ENCODE measurements at places on chromosomes 6 and 20. TPM values are rescaled to one million over a fixed set of nuclear protein-coding genes. Genes with fewer than 3 reads are reported as not detected.

DNA sequence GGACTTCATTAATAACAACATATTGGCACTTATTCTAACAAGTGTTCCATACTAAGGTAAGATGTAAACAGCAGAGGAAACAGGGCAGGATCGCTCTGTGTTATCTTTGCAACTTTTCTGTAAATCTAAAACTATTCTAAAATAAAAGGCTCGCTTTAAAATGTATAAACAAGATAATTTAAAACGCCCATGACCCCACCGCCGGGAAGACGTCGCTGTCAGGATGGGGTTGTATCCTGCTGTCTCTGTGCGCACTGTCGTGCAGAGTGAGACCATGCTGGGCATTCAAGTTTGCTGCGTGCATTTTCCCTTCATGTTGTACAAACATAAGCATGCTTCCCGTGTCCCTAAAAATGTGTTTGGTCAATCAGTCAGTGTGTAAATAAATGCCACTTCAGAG lies 255.7 kb downstream of the CDH4 start:
- no peak for DNase-seq
- H3K27ac ChIP-seq = no peak overlapping the region
- no peaks in the 10 kb centered on the region for H3K36me3 ChIP-seq
- H3K27me3 ChIP-seq = peaks cover 2% of the 10 kb centered on the region
- peaks cover 4% of the 10 kb centered on the region for H3K4me1 ChIP-seq
- H3K4me3 ChIP-seq = no peak overlapping the region

DNA sequence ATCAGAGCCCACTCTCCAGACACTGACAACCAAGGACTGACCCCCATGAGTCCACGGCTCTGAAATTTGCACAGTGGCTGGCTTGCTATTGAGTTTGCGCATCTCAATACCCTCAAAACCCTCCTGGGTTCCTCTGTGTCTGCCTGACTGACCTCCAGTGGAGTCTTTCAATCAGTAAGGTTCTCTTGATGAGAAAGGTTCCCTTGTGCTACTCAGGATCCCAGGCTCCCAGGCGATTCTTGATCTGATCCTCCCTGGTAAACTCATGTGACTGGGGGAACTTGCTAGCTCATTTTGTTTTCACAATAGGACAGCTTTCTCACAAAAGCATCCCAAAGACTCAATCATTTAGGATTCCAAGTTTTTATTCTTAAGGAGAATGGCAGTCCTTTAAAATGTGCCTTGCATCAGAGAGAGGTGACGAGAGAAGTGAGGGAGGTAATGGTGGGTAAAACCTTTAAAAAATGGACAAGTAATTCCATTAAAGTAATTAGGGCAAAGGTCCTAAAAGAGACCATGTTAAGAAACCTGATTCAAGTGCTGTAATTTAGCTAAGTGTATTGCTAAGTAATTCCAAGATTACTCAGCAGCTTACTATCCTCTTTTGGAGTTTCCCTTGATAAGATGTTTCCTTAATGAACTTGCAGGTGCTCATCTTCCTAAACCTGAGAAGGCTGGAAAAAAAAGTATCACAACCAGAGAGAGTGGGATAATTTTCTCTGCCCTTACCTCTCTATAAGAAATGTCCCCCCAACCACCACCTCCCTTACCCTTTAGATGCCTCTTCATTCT lies 304.7 kb upstream of the SGK1 start:
- H3K4me3 ChIP-seq = no peak overlapping the region
- H3K27ac ChIP-seq = no peak overlapping the region
- no peaks in the 10 kb centered on the region for H3K4me1 ChIP-seq

- no peak overlapping the region for H3K4me3 ChIP-seq
- H3K27ac ChIP-seq = peak overlapping the region; percentile 3
- peak; percentile 21 for DNase-seq
- H3K27me3 ChIP-seq = no peaks in the 10 kb centered on the region
- peaks cover 4% of the 10 kb centered on the region for H3K4me1 ChIP-seq
Observed at GRCh38 chr6:24140591-24140990, 14.6 kb downstream of the NRSN1 start.

DNA sequence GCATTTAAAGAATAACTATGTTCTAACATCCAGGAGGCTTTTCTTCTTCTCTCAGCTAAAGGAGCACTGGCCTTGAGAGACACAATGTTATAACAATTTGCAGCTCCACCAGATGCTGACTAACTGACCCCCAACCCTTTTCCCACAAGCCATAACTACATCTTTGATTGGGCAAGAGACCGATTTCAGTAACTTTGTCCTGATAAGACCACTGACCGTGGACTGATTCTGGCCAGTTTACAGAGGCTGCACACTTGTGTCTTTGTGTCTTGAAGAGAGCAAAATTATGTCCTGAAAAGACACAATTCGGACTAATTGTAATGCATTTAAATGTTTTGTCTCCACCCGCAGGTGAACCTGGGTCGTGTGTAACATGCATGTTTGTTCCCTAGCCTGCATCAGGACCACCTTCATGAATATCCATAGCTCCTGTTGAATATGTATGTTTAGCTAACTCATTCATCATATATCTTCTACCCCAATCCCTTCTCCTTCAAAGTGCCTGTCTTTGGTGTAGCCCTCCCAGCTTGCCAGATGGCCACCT lies 22.3 kb downstream of the ABRACL start:
- no peaks in the 10 kb centered on the region for H3K27me3 ChIP-seq
- no peak overlapping the region for H3K27ac ChIP-seq
- no peaks in the 10 kb centered on the region for H3K36me3 ChIP-seq
- H3K4me3 ChIP-seq = no peak overlapping the region

GRCh38 chr20:16752082-16752481 lies 3.9 kb downstream of the OTOR start:
- H3K27me3 ChIP-seq = peaks cover 6% of the 10 kb centered on the region
- no peak for DNase-seq
- no peak overlapping the region for H3K27ac ChIP-seq
- H3K36me3 ChIP-seq = no peaks in the 10 kb centered on the region
- H3K4me3 ChIP-seq = no peak overlapping the region

- no peak overlapping the region for H3K4me3 ChIP-seq
- no peaks in the 10 kb centered on the region for H3K27me3 ChIP-seq
- no peaks in the 10 kb centered on the region for H3K36me3 ChIP-seq
- H3K4me1 ChIP-seq = peaks cover 9% of the 10 kb centered on the region
- peak; percentile 29 for DNase-seq
Observed at GRCh38 chr6:24522228-24523176, 27.7 kb downstream of the ALDH5A1 start.

DNA sequence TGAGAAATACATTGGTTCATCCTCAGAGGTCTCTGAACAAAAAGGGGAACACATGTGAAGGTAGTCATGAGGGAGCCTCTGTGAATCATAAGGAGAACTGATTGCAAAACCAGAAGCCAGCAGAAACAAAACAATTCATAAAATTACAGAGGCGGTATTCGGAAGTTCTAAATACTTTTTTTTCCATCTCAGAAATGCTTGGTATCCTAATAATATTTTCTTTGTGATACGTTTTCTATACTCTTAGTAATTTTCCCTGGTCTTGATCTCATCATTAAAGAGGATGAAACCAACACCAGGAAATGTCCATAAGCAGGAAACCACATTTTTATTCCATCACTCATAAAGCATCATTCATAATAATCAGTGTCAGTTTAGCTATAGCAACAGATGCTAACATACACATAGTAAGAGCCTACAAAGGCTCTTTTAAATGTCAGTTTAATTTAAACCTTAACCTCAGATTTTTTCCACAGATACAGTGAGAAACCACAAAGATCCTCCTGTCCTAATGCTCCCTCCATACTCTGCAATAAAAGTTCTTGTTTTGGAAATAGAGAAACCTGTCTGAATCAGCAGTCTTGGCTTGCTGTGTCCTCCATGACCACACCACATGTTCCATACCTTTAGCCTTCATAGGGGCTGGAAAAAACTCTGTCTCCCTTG lies 29.2 kb downstream of the SGK1 start:
- no peaks in the 10 kb centered on the region for H3K4me1 ChIP-seq
- H3K27me3 ChIP-seq = peaks cover 3% of the 10 kb centered on the region
- H3K27ac ChIP-seq = no peak overlapping the region
- no peaks in the 10 kb centered on the region for H3K36me3 ChIP-seq

- no peak overlapping the region for H3K4me3 ChIP-seq
- no peaks in the 10 kb centered on the region for H3K4me1 ChIP-seq
- H3K27me3 ChIP-seq = no peaks in the 10 kb centered on the region
Observed at GRCh38 chr6:150418827-150419594, 50.2 kb downstream of the IYD start.

GRCh38 chr20:2671977-2672376 lies 8.0 kb upstream of the IDH3B start:
- DNase-seq = no peak
- H3K27ac ChIP-seq = no peak overlapping the region
- H3K36me3 ChIP-seq = no peaks in the 10 kb centered on the region
- no peak overlapping the region for H3K4me3 ChIP-seq
- H3K27me3 ChIP-seq = peaks cover 6% of the 10 kb centered on the region

DNA sequence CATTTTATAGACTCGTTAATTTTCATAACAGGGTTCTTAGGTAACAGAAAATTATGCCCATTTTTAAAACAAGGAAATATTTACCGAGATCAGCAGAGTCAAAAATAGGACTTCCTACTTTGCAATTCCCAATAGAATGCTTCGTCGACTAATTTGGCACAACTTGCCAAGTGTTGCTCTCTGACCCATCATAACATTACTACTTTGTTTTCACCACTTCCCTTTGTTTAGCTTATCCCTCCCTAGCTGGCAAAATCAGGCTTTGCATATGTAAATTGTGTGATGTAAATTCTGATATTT lies 914 bp upstream of the RANBP9 start:
- peak overlapping the region; percentile 94 for H3K27ac ChIP-seq
- no peak for DNase-seq
- peaks cover 10% of the 10 kb centered on the region for H3K36me3 ChIP-seq

DNA sequence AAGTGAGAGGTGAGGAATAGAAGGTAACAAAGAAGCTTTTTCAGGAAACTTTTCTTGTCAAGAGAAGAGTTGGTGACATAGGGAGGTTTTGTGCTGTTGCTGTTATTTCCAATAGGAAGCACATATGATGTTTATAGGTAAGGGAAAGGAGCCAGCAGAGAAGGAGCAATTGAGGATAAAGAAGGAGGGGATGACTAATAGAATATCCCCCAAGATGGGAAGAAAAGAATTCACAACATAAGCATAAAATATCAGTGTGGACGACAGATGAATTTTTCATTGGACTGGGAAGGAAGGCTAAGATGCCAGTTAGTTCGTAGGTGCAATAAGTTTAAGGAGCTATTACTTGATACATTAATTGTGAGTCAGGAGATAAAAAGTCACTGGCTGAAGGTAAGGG lies 8.5 kb upstream of the BEND6 start:
- no peaks in the 10 kb centered on the region for H3K36me3 ChIP-seq
- no peak for DNase-seq
- no peak overlapping the region for H3K27ac ChIP-seq
- no peaks in the 10 kb centered on the region for H3K4me1 ChIP-seq

DNA sequence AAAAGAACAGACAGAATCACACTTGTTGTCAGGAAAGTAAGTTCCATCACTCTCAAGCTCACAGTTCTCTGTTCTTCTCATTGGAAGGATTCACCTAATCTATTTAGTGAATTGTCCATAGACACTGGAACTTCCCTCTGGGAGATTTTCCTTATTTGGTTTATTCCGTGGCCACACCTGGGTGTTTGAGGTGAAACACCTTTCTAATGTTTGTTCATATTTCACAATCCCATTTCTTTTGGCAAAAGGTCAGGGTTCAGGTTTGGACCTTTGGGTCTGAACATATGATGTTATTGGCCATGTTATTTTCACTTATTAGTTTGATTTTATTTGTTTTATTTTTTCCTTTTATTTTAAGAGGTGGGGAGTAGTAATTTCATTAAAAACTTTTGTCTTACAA lies 4.0 kb downstream of the MAS1L start:
- H3K4me3 ChIP-seq = no peak overlapping the region
- DNase-seq = no peak
- no peak overlapping the region for H3K27ac ChIP-seq
- H3K36me3 ChIP-seq = no peaks in the 10 kb centered on the region
- no peaks in the 10 kb centered on the region for H3K4me1 ChIP-seq

DNA sequence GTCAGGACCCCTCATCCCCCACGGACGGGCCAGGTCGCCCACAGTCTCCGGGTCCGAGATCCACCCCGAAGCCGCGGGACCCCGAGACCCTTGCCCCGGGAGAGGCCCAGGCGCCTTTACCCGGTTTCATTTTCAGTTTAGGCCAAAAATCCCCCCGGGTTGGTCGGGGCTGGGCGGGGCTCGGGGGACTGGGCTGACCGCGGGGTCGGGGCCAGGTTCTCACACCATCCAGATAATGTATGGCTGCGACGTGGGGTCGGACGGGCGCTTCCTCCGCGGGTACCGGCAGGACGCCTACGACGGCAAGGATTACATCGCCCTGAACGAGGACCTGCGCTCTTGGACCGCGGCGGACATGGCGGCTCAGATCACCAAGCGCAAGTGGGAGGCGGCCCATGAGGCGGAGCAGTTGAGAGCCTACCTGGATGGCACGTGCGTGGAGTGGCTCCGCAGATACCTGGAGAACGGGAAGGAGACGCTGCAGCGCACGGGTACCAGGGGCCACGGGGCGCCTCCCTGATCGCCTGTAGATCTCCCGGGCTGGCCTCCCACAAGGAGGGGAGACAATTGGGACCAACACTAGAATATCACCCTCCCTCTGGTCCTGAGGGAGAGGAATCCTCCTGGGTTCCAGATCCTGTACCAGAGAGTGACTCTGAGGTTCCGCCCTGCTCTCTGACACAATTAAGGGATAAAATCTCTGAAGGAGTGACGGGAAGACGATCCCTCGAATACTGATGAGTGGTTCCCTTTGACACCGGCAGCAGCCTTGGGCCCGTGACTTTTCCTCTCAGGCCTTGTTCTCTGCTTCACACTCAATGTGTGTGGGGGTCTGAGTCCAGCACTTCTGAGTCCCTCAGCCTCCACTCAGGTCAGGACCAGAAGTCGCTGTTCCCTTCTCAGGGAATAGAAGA lies 978 bp downstream of the HLA-A start:
- H3K4me1 ChIP-seq = peaks cover 3% of the 10 kb centered on the region
- H3K27me3 ChIP-seq = peaks cover 2% of the 10 kb centered on the region
- H3K4me3 ChIP-seq = peak overlapping the region; percentile 82
- DNase-seq = no peak
- no peak overlapping the region for H3K27ac ChIP-seq

DNA sequence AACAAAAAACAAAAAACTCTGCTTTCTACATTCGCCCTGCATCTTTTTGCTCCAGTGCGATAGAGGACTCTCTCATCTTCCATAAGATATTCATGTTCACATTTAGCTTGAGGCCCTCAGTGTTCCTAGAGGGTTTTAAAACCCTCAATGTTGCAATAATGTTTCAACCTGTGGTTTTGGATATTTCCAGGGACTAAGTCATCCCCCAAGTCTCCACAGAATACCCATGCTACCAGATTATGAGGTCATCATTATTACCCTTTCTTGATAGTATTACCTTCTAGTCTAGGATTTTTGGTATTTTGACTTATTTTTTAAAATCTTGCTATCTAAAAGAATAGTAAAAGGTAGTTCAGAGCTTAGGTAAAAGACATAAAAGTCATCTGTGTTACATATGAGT lies 480.5 kb upstream of the ID4 start:
- H3K36me3 ChIP-seq = no peaks in the 10 kb centered on the region
- DNase-seq = no peak
- no peaks in the 10 kb centered on the region for H3K27me3 ChIP-seq
- H3K4me1 ChIP-seq = no peaks in the 10 kb centered on the region

The CLVS2 gene
- 18.6 TPM for total RNA-seq
